Peyer's patch (tissue), 4 donors: ENCODE measurements at places on chromosomes 2 and 18.

DNA sequence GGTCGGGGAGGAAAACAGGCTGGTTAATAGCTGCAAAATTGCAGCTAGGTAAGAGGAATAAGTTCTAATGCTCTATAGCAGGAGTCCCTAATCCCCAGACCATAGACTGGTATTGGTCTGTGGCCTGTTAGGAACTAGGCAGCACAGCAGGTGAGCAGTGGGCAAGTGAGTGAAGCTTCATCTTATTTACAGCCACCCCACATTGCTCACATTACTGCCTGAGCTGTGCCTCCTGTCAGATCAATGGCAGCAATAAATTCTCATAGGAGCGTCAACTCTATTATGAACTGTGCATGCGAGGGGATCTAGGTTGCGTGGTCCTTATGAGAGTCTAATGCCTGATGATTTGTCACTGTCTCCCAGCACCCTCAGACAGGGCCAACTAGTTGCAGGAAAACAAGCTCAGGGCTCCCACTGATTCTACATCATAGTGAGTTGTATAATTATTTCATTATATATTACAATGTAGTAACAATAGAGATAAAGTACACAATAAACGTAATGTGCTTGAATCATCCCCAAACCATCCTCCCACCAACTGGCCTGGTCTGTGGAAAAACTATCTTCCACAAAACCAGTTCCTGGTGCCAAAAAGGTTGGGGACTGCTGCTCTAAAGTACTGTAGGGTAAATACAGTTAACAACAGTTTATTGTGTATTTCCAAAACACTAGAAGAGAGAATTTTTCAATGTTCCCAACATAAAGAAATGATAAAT is 91.7 kb upstream of the TFCP2L1 start:
- DNase-seq: no peak

DNA sequence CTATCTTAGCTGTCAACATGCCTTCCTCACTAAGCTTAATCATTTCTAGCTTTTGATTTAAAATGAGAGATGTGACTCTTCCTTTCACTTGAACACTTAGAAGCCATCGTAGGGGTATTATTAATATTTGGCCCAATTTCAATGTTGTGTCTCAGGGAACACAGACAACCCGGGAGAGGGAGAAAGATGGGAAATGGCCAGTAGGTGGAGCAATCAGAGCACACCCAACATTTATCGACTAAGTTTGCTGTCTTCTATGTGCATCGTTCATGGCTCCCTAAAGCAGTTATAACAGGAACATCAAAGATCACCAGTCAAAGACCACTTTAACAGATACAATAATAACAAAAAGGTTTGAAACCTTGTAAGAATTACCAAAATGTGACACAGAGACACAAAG is 110.2 kb downstream of the OLA1 start:
- no peak for DNase-seq

DNA sequence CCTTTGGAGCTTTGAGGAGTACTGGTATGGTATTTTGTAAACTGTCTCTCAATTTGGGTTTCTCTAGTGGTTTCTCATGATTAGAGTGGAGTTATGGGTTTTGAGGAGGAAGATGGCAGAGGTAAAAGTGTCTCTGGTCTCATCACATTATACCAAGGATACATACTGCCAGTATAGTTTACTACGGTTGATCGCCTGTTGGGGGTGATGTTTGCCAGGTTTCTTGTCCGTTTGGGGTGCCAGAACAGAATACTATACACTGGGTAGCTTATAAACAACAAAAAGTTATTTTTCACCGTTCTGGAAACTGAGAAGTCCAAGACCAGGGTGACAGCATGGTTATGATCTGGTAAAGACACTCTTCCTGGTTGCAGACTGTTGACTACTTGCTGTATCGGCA is 293.7 kb downstream of the NYAP2 start:
- DNase-seq: no peak

- no peak for DNase-seq
Measured at GRCh38 chr2:227880460-227880859, 9.0 kb downstream of the DAW1 start.

DNA sequence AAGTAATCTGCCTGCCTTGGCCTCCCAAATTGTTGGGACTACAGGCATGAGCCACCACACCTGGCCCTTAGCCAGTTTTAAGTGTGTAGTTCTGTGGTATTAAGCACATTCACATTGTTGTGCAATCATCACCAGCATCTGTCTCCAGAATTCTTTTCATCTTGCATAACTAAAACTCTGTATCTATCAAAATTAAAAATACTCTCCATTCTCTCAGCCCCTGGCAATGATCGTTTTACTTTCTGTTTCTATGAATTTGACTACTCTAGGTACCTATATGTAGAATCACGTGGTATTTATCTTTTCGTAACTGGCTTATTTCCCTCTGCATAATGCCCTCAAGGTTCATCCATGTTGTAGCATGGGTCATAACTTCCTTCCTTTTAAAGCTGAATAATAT is 45.5 kb upstream of the CAVIN2 start:
- no peak for DNase-seq

DNA sequence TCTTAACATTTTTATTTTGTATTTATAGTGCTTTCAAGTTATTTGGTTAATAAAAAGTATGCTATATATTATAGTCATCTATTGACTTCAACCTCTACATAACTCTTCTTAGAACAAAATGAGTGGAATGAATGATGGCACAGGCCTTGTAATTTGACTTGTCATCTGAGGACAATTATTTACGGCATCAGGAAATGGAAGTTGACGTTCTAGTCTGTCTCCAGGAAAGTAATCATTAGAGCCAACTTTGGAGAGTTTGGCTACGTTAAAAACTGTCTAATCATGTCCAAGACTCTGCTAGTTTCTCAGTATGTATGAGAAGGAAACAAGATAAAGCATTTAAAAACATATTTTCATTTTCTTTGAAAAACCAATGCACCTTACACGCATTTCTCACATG is 353.6 kb downstream of the ARHGAP15 start:
- DNase-seq: no peak

DNA sequence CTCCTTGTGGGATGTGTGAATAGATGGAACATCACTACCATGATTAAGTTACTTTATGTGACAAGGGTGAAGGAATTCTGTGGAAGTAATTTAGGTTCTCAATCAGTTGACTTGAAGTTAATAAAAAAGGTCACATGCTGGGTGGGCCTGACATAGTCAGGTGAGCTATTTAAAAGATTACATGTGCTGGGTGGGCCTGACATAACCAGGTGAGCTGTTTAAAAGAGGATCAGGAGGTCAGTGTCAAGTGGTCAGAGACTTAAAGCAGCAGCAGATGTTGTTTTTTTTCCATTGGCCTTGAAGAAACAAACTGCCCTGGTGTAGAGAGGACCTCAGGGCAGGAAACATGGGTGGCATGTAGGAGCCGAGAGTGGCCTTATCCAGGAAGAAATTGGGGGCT is 3.3 kb downstream of the IL1R2 start:
- DNase-seq: no peak

GRCh38 chr2:149924549-149925213 is 337.1 kb upstream of the MMADHC start:
- DNase-seq: no peak

DNA sequence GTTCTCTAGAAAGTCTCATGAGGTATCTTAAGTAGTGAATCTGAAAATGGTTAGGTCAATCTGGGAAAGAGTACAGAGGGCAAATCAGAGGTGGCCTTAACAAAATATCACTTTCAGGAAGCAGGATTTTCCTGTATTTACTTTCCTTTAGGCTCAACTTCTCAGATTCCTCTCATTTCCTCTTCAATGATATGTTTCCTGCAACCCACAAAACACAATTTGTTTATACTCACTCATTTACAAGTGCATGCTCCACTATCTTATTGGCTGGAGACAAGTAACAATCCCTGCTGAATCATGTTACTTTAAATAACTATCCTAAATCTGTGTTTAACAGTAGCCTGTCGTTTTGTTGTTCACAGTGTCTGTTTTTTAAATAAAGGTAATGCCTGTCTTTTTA is 228.1 kb downstream of the DSC3 start:
- DNase-seq: no peak

- DNase-seq: no peak
Measured at GRCh38 chr2:15761056-15761455, 169.4 kb downstream of the DDX1 start.

GRCh38 chr2:43224571-43225092 is 1.8 kb downstream of the ZFP36L2 start:
- peak; percentile 71 for DNase-seq

DNA sequence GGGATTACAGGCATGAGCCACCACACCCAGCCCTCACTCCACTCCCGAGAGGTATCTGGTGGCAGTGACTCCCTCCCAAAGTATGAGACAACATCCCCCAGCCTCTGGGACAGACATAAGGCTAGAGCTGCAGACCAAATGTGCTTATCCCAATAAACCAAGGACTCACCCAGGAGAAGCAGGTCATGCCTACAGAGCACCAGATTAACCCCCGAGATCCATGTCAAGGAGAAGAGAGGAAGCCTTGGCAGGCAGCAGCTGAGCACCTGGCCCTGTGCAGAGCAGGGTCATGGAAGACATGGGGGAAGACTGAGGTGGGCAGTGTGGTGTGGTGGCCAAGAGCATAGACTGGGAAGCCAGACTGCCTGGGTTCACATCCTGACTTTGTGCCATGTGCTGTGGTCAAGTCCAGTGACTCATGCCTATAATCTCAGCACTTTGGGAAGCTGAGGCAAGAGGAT is 7.2 kb downstream of the RAB11FIP5 start:
- no peak for DNase-seq

- DNase-seq: peak; percentile 9
Measured at GRCh38 chr2:128348701-128349100, 30.0 kb upstream of the HS6ST1 start.

- DNase-seq: no peak
Measured at GRCh38 chr18:54794823-54795222, 33.5 kb upstream of the RAB27B start.

DNA sequence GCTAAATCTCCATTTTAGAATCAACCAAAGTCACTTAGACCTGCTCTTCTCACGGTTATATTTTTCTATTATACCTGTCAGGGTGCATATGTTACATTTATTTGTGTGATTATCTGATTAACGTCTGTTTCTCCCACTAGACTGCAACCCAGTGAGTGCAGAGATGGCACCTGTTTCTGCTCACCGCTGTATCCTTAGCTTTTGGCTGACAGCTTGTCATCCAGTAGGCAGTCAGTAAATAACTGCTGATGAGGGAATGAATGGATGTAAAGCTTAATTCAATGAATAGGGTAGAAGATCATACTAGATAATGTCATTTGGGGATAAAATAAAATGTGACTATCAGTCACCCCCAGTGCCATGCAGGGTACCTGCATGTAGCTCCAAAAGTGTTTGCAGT is 6.9 kb upstream of the CHRNA1 start:
- DNase-seq: no peak

- DNase-seq: no peak
Measured at GRCh38 chr2:124623560-124623959, 598.5 kb downstream of the CNTNAP5 start.

GRCh38 chr18:8988260-8988871 is 114.1 kb upstream of the NDUFV2 start:
- DNase-seq: peak; percentile 35

DNA sequence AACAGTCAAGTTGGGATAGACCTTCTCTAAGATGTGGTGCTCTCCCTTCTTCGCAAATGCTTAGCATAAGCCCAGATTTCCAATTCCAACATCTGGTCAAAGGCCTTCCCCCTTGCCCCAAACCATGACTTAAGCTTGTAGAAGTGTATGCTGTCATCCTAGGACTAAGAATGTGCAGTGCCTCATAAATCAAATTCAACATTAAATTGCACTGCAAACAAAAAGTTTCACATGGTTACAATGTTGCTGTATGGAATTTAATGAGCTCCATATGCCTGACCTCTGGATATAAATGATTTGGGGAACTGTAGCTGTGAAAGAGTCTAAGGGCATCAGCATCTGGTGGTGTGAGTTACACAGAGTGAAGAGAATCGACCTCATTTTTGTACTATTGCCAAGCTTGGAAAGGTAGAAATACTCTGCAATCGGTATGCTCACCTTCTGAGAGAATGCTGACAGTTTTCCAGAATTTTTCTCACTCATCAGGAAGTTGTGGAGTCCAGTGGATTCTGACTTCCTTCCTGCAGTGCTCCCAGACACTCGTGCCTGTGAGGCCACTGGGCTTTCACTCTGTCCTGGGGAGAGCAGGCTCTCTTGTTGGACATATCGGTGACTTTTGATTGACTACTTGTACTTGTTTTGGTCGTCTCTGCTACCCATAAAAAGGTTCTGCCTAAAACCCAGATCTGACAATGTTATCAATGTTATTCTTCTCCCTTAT is 40.6 kb downstream of the FASTKD2 start:
- no peak for DNase-seq

- no peak for DNase-seq
Measured at GRCh38 chr2:143688815-143689214, 559.6 kb downstream of the ARHGAP15 start.

- DNase-seq: peak; percentile 81
Measured at GRCh38 chr2:218387369-218388194, 5.5 kb downstream of the SLC11A1 start.

DNA sequence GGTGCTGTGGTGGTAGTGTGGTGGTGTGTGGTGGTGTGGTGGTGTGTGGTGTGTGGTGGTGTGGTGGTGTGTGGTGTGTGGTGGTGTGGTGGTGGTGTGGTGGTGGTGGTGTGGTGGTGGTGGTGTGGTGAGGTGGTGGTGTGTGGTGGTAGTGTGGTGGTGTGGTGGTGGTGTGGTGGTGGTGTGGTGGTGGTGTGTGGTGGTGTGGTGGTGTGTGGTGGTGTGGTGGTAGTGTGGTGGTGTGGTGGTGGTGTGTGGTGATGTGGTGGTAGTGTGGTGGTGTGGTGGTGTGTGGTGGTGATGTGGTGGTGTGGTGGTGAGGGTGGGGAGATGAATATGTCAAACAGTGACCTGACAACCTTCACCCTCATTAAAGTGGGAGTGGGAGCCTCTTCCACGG is 55.6 kb upstream of the DLGAP1 start:
- DNase-seq: no peak

- DNase-seq: no peak
Measured at GRCh38 chr2:46257476-46257875, 39.7 kb upstream of the EPAS1 start.
